ENCODE measurements at places on chromosomes 6 and 20.

- no peak for DNase-seq
These were observed 696.3 kb upstream of the SLC35B3 start for GRCh38 chr6:9131616-9132015.

- no peak for DNase-seq
These were observed 881 bp upstream of the AIG1 start for GRCh38 chr6:143059663-143060353.

GRCh38 chr6:106194949-106195921 is 109.1 kb downstream of the PRDM1 start:
- DNase-seq = no peak

GRCh38 chr6:143596866-143597265 is 80.9 kb upstream of the PHACTR2 start:
- DNase-seq = no peak

DNA sequence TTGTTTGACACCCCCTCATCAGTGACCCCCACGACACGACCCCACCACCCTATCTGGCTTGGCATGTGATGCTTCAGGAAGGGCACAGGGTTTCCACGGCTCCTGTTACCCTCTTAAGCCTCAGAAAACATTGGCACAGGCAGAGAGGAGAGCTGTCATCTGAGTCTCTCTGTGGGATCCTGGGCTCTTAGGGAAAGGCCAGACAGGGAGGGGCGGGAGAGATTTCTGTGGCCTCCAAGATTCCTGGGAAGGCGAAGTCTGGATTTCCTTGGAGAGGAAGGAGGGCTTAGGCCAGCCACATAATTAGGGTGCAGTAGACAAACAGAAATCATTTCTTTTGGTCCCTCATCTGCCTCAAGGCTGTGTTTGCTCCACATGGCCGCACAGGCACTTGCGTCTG is 191.6 kb upstream of the SNX9 start:
- DNase-seq = no peak

GRCh38 chr6:142321451-142321850 is 19.6 kb downstream of the ADGRG6 start:
- no peak for DNase-seq

DNA sequence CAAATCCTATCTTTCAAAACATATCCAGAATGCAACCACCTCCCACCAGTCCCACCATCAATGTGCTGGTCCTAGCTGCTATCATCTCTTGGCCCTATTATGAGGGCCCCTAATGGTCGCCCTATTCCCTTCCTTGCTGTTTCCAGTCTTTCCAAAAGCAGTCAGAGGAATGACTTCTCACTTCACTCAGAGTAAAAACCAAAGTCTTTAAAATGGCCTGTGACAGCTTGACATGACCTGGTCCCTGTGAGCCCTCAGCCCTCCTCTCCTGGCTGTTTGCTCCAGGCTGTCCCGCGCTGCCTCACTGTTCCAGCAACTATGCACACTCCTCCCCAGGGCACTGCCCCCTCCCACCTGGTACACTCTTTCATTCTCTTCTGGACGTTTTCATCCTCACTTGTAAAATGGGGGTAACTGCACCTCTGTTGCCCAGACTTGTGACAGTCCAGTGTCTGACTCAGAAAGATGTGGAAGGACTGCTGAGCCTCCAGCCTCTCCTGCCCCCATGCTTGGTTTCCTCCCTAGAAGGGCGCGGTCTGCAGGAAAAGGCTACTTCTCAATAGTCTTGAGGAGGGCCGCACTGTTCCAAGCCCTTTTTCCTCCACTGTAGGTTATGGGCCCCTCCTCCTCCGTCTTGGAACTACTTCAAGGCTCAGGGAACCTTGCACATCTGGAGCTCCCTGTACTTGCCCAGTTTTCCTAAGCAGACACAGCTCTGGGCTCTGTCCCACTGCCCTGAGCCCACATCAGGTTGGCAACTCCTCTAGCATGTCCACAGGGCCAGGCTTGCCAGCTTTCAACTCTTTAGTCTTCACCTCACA is 64.7 kb downstream of the MYH7B start:
- DNase-seq = no peak

GRCh38 chr6:117448732-117449485 is 23.2 kb upstream of the ROS1 start:
- DNase-seq = no peak

DNA sequence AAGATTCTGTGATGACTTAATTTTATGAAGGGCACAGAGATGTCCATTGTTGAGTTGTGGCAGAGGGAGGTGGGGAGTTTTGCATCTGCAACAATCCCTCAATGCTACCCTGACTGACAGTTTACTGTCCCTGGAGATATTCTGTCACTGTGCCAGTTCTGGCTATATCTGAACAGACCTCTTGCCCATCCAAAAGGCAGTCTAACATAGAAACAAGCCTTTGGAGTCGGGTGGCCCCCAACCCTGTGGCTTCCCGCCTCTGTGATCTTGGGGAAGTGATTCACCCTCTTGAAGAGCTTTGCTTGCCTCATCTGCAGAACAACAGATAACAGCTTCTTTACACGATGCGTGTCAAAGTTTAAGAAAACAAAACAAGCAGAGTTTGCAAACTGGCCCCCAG is 3.8 kb upstream of the E2F1 start:
- DNase-seq = no peak

GRCh38 chr20:51354769-51355319 is 187.7 kb downstream of the NFATC2 start:
- DNase-seq = no peak

GRCh38 chr6:164832410-164832809 is 477.0 kb downstream of the C6orf118 start:
- no peak for DNase-seq

- DNase-seq = no peak
These were observed at the start of gene ZNF334 for GRCh38 chr20:46512943-46513844. Gene ZNF334, minus strand, starts transcription at chr20:46513559. Its CDS starts 1,457 bp downstream, at chr20:46512102.

- no peak for DNase-seq
These were observed 621.9 kb upstream of the GJE1 start for GRCh38 chr6:141510803-141511202.

GRCh38 chr20:40335437-40335836 is 353.6 kb downstream of the MAFB start:
- DNase-seq = no peak

GRCh38 chr6:140230282-140230681 is 855.8 kb upstream of the CITED2 start:
- DNase-seq = no peak

GRCh38 chr6:15715851-15716250 is 53.0 kb upstream of the DTNBP1 start:
- DNase-seq = no peak

DNA sequence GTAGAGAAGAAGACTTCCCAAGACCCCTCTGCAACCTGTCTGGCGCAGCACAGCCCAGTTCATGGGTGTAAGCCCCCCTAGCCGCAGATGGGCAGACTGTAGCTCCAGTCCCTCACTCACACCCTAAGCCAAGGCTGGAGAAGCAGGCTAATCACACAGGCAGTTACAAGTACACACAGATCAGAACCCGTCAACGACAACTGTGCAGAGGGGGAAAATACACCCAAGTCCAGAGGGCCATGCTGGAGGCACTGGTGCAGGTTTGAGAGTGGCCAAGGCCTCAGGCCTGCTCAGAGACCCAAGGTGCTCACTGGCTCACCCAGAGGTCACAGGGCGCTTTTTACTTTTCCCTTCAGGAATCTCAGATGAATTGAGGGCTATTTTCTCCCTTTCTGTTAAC is 106.1 kb downstream of the NOL4L start:
- DNase-seq = no peak

DNA sequence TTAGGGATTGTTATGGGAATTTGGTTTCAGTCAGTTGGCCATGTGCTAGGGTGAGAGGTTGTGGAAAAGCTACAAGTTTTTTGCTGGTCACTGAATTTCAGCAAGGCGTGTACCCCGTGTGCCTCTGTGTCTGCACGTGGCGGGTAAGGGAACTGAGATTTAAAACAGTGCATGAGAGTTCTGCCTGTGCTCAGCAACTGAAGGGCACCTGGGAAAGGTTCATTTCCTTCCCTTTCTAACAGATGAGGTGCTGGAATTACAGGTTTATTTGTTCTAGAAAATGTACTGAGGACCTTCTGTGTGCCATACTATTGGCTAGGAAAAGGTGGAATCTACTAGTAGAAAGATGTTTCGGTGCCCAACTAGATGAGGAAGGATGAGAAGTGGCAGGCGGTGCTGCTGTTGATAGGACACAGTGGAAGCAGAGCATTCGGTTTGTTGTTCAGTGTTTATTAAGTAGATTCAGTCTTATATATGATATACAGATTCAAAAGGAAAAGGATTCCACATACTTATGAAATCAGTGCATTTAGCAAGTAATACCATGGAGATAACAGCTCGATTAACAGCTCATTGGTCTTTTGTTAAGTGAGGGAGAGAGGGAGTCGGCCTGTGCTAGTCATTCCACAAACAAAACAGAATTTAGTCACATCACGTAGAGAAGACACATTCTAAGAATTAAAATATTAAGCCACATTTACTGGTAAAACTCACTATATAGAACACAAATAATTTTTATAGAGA is 84.7 kb downstream of the ASXL1 start:
- no peak for DNase-seq

DNA sequence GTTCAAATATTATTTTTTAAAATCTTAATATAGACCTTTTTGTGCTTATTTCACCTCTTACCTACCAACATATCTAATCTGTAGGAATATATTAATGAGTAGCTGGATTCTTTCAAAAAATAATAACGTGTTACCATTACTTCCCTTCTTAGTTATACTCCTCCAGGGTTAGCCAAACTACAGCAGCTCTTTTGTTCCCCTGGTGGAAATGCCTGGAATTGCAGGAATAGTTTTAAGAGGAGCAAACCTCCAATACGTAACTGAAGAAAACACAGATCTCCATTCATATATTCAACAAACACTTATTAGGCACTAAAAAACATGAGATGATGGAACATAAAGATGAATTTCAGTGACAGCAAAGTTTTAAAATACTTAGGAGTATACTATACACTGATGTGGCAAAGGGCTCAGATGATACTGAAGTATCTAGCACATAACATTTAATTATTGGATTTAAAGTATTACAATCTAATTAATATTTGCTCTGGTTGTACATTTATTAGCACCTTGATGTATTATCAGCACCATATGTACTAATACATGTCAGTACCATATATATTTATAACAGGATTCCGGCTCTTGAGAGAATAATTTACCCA is 78.3 kb downstream of the TBX18 start:
- DNase-seq = no peak

GRCh38 chr20:50821994-50822393 is 27.1 kb downstream of the BCAS4 start:
- DNase-seq = no peak

- no peak for DNase-seq
These were observed 207.0 kb upstream of the CITED2 start for GRCh38 chr6:139581485-139581865.

DNA sequence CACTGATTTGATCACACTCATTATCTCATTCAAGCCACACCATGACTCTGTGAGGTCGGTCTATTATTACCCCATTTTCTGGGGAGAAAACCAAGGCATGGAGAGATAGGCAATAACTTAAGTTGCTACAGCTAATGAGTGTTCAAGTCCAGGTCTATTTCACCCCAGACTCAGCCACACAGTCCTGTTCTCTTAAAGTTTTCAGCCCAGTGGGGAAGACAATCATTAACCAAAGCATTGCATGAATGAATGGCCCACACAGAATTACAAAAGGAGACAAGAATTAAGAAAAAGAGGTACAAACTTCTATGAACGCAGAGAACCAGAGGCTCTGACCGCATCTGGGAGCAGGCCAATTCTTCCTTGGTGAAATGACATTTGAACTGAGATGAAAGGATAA is 7.1 kb downstream of the BPI start:
- no peak for DNase-seq

DNA sequence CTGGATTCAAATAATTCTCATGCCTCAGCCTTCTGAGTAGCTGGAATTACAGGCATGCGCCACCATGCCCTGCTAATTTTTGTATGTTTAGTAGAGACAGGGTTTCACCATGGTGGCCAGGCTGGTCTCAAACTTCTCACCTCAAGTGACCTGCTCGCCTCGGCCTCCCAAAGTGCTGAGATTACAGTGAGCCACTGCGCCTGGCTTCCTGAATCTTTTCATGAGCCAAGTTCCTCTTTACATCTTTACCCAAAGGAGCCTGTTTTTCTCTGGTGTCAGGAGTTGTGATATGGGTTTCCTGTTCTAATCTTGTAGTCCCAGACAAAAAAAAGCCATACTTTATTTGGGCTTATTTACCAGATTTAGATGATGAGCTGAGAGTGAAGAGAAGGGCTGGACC is 34.4 kb downstream of the PCNA start:
- no peak for DNase-seq

GRCh38 chr6:168506460-168506859 is 65.5 kb downstream of the SMOC2 start:
- DNase-seq = no peak

GRCh38 chr20:43408848-43409576 is 48.7 kb upstream of the SRSF6 start:
- DNase-seq = no peak

DNA sequence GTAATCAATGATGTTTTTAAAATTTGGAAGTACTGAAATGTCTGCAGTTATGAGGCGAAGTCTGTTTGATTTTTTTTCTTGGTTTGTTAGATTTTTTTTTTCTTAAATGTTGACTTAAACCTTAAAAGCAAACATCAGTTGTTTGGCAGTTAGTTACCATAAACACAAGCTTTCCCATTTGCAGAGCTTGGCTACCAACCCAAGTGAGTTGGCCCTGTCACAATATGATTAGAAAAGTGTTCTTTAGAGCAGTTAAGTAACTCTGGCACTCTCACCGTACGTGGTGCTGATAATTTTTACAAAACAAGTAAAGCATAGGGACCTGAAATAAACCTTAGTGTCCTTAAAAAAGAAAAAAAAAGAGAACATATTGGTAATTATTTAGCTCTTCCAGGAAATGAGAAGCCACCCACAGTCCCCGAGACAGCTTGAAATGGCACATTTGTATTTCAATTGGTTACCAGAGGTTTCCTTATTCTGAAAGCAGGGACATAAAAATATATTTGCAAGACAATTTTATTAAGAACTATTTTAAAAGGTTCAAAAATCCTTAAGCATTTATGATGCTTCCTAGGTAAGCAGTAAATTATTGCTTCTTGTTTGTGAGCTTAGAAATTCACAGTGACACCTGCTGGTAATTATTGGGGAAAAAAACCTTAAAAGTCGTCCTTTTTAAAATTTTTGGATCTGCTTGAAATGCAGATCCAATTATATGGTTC is 3.9 kb downstream of the HEY2 start:
- no peak for DNase-seq

- no peak for DNase-seq
These were observed 45.5 kb upstream of the RNF8 start for GRCh38 chr6:37308069-37308815.

GRCh38 chr6:40353967-40354452 is 233.2 kb downstream of the LRFN2 start:
- DNase-seq = no peak
